ENCODE measurements at places on chromosomes 7 and 10.
A peak's percentile ranks its signal among the peaks of the same experiment; 100 is the strongest.

GRCh38 chr7:120407010-120407409 lies 134.0 kb downstream of the KCND2 start:
- DNase-seq: no peak

DNA sequence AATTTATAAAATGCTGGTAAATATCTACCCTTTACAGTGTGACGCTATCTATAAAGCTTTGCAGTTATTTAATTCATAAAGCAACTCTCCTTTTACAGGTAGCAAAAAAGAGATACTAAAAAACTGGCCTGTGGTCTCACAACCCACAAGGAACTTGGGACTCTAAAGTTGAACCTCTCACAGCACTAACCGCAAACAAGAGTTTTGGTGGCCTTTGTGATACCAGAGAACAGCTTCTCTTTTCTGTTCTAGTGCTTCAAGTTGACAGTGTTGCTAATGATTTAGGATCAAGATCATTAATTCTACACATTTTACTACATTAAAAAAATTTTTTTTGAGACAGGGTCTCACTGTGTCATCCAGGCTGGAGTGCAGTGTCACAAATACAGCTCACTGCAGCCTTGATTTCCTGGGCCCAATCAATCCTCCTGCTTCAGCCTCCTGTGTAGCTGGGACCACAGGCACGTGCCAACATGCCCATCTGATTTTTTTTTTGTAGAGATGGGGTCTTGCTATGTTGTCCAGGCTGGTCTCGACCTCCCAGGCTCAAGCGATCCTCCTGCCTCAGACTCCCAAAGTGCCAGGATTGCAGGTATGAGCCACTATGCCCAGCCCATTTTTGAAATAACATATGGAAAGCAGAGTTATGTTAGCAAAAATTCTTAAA lies 56.0 kb upstream of the ST8SIA6 start:
- no peak for DNase-seq

DNA sequence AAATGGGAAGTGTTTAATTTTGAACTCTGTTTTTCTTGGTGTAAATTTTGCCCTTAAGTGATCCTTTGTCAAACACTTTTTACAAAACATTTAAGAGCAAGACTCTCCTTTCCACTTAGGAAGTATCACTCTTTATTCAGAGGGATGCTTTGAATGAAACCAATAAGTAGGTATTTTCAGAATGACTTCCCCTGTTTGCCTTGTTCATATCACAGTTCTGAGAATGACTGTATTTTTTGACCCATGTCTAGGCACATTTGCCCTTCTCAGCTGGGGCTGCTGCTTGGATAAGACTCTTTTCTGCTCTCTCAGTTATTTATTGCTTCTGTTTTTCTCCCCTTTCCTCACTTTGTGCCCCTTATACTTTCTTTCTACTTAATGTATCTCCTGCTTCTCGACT lies 98.2 kb downstream of the CCNY start:
- DNase-seq: no peak

- DNase-seq: no peak
Observed at GRCh38 chr10:32171204-32171603, 115.0 kb upstream of the KIF5B start.

- DNase-seq: peak; percentile 67
Observed at GRCh38 chr10:78947226-78947625, 121.5 kb upstream of the ZMIZ1 start.

GRCh38 chr10:33237736-33238624 lies 96.5 kb downstream of the NRP1 start:
- no peak for DNase-seq

DNA sequence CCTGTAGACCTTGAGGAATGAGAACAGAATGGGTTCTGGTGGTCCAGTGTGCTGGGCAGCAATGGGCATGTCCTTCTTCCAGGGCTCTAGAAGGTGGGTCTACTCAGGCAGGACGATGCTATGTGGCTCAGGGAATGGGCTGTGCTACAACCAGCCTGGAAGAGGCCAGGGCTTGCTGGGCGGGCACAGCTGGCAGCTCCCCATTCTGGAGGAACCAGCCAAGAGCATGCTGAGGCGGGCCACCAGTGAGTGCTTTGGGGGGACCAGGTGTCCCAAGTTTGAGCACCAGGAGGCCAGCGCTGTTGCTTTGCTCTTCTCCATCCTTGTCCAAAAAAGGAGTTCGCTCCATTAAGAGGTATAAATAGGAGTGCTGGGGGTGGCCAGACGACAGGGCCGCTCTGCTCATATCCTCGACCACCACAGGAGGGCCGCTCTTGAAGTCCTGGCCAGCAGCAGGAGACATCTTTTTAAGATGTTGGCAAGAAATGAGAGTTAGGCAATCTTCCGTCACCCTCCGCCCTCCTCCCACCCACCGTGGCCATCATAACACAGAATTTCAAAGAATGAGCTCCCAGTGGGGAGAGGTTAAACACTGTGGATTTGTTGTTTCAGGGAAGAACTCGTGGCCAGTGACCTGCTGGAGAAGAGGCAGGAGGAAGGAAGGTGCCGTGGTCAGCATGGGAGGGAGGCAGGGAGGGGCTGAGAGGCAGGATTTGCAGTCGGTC lies 141.3 kb downstream of the GRK5 start:
- no peak for DNase-seq

- no peak for DNase-seq
Observed at GRCh38 chr7:6656413-6656812, 19.3 kb downstream of the ZNF316 start.
